ENCODE measurements at places on chromosomes 13 and 19.

DNA sequence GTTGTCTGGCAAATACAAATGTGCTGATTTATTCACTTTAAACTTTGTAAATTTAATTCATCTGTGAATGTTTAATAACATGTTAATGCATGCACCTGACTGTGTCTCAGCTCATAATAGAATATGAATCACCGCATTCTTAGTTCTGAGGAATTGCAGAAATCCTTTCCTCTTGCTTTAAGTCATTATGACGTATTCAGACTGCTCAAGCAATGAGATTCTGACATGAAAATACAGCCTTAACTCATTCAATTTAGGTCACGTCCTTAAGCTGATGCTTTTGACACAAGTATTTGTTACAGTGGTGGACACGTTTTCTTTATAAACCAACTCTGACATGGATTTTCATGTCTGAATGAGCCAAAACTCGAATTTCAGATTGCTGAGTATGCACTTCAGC lies 541.0 kb upstream of the KLF12 start:
- peak; percentile 47 for DNase-seq

DNA sequence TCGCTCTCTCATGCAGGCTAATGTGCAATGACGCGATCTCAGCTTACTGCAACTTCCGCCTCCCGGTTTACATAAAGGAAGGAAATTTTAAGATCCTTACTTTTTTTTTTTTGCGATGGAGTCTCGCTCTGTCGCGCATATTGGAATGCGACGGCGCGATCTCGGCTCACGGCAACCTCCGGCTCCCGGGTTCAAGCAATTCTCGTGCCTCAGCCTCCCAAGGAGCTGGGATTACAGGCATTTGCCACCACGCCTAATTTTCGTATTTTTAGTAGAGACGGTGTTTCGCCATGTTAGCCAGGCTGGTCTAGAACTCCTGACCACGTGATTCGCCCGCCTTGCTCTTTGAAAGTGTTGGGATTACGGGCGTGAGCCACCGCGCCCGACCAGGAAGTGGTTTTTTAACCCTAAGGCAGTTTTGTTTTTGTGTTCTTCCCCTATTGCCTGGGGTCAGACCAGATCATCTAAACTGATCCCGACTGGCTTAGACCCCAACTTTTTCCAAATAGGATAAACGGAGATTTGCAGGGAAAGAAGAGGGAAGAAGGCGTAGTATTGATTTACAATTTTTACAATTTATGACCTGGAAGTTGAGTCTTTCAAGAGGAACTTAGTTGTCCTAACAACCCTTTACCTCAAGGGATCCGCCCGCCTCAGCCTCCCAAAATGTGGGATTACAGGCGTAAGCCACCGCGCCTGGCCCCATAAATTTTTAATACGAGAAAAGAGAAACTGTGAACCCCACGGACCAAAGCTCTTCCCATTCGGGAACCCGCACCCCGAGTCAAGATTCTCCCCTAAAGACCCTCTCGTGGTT lies 142.0 kb downstream of the ZNF737 start:
- DNase-seq = peak; percentile 68

DNA sequence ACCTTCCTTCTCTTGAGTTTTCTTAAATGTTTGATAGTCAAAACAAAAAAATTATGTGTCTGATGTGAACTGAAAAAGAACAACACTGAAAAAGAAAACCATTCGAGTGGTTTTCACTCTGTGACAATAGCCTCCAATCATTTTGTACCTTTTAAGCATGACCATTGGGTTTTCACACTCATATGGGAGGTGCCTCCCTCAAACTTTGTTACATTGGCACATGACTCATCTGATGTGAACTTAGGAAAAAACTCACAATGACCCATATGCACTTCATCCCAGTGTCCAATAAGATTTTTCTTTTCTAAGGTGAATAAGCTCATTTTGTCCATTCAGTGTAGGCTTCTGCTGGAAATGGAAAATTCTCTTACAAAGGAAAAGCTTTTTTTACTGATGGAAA lies 66.6 kb upstream of the XPO4 start:
- peak; percentile 24 for DNase-seq

GRCh38 chr19:2179095-2179494 lies 15.4 kb downstream of the DOT1L start:
- DNase-seq = no peak

DNA sequence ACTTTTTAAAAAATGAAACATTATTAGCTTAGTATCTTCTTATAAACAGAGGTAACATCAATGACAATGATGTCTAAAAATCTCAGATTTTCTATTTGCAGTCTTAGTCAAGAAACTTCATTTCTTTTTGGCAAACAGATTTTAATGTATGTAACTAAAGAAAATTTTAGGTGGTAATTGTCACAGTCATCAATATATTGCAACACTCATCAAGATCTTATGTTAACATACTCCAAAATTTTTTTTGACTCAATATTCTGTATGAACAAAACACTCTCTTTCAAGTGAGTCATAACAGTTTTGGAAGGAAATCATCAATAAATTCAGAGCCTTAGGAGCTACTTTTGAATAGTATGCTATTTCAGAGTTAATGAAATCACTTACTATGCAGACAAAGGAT lies 1507.6 kb downstream of the SLITRK1 start:
- no peak for DNase-seq

- no peak for DNase-seq
Observed at GRCh38 chr13:96991072-96991471, 3.2 kb downstream of the OXGR1 start.

- peak; percentile 66 for DNase-seq
Observed at GRCh38 chr19:4051175-4052101, 15.3 kb downstream of the ZBTB7A start.

Data from AG10803 (cell line).